WTC11 (cell line): ENCODE measurements at places on chromosomes 5 and 9.

GRCh38 chr9:107733523-107733894 lies 243.9 kb upstream of the KLF4 start:
- no peak for DNase-seq

- DNase-seq, result no peak
Observed at GRCh38 chr5:61313960-61314681, 17.9 kb upstream of the ZSWIM6 start.

DNA sequence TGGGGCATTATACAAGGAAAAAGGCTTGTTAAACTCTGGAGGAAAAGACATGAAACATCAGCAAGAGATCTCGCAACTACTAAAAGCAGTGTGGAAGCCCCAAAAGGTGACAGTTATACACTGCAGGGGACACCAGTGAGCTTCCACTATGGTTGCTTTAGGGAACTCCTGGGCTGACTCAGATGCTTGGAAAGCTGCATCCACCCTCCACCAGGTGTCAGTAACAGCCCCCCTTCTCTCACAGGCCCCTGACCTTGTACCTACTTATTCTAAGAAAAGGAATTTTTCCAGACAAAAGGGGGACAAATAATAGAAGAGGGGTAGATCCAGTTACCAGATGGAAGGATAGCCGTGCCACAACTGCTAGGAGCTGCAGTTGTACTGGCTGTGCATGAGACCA lies 154.4 kb upstream of the COX7C start:
- peak; percentile 60 for DNase-seq

DNA sequence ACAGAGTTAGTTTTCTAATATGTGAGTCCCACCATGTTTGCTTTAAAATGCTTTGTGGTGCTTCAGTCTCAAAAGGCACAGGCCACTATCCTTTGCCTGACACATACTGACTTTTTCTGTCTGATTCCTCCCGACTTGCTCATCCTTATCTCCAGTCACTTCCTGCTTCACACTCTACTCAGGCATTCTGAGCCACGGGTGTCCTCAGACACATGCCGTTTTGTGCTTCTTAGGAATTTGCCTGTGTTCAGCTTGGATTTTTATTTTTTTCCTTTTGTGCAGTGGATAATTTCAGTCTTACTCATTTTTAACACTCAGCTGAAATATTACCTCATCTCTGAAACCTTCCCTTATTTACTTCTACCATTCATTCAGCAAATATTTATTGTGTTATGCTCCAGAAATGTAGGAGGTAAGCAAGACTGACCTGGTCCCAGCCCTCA lies 54.1 kb downstream of the MAN2A1 start:
- DNase-seq, result no peak
